Activated CD4-positive, alpha-beta T cell treated with anti-CD3 and anti-CD28 coated beads, Interleukin-2, amount 10 ng/mL, durations not matched to agents 24 days and 14 days (primary cell): ENCODE measurements at places on chromosomes 1 and 21. TPM values are rescaled to one million over a fixed set of nuclear protein-coding genes. Genes with fewer than 3 reads are reported as not detected.

GRCh38 chr1:40645118-40645680 is 20.3 kb downstream of the RIMS3 start:
- no peak for DNase-seq

Gene DEPDC1
- 10.8 and 13.3 TPM in 2 replicates for total RNA-seq

Gene GBP7
- not detected in 2 replicates for total RNA-seq

- DNase-seq: no peak
These were observed 33.3 kb upstream of the TDRD10 start for GRCh38 chr1:154468535-154469250.

GRCh38 chr1:8435569-8436071 is 117.7 kb downstream of the SLC45A1 start:
- DNase-seq: no peak

GRCh38 chr1:190477762-190478148 is at the start of gene BRINP3:
Gene BRINP3 (minus strand): TSS chr1:190477864.
- DNase-seq: no peak

Gene SLC35A3
- 15.7 and 17.4 TPM in 2 replicates for total RNA-seq

GRCh38 chr1:84871181-84871580 is 21.8 kb downstream of the LPAR3 start:
- no peak for DNase-seq

GRCh38 chr1:90650401-90650800 is 66.7 kb downstream of the BARHL2 start:
- no peak for DNase-seq

Gene GUCA2A
- total RNA-seq: not detected in 2 replicates

Gene PEA15
- total RNA-seq: 70.2 and 70.9 TPM in 2 replicates

- no peak for DNase-seq
These were observed 88.5 kb upstream of the ADAR start for GRCh38 chr1:154696456-154696855.

Gene GJA4
- total RNA-seq: not detected in 2 replicates

DNA sequence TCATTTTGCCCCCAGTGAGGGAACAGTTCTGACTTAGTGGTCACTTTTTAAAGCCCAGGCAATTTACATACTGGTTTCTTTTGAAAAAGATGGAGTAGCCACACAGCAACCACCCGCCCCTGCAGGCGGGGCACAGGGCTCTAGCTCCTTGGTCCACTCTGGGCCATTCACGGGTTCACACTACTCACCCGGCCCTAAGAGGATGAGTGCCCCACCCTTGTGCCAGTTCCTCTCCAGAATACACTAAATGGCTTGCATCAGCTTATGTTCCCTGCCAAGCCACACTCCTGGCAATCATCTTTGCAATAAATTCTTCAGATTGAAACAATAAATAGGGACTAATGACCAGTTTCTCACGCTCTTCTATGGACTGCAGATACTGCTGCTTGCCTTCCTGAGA is 15.7 kb upstream of the ATP13A2 start:
- no peak for DNase-seq

GRCh38 chr1:74205266-74205665 is 7.2 kb downstream of the FPGT start:
- no peak for DNase-seq

GRCh38 chr1:61071205-61072130 is 10.9 kb upstream of the NFIA start:
- no peak for DNase-seq

Gene C1orf94
- not detected in 2 replicates for total RNA-seq

Gene TMEM79
- 8.6 and 9.3 TPM in 2 replicates for total RNA-seq

GRCh38 chr1:198467342-198467741 is 73.1 kb downstream of the ATP6V1G3 start:
- no peak for DNase-seq

DNA sequence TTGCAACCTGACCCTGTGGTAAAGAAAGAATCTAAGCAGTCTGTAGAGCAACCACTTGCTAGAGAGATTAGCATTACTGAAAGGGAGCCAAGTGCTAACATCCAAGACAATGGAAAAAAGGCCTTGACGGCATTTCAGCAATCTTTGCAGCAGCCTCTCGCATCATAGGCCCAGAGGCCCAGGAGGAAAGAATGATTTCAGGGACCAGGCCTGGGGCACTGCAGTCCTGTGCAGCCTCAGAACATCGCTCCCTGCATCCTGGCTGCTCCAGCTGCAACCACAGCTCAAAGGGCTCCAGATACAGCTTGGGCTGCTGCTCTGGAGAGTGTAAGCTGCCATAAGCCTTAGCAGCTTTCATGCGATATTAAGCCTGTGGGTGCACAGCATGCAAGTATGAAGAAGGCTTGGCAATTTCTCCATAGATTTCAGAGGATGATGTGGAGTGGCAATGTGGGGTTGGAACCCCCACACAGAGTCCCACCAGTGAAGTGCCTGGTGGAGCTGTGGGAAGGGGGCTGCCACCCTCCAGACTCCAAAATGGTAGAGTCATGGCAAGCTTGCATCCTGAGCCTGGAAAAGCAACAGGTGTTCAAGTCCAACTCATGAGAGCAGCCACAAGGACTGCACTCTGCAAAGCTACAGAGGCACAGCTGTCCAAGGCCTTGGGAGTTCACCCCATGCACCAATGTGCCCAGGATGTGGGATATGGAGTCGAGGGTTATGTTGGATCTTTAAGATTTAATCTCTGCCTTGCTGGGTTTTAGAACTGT is 110.6 kb upstream of the HMGB4 start:
- DNase-seq: no peak

DNA sequence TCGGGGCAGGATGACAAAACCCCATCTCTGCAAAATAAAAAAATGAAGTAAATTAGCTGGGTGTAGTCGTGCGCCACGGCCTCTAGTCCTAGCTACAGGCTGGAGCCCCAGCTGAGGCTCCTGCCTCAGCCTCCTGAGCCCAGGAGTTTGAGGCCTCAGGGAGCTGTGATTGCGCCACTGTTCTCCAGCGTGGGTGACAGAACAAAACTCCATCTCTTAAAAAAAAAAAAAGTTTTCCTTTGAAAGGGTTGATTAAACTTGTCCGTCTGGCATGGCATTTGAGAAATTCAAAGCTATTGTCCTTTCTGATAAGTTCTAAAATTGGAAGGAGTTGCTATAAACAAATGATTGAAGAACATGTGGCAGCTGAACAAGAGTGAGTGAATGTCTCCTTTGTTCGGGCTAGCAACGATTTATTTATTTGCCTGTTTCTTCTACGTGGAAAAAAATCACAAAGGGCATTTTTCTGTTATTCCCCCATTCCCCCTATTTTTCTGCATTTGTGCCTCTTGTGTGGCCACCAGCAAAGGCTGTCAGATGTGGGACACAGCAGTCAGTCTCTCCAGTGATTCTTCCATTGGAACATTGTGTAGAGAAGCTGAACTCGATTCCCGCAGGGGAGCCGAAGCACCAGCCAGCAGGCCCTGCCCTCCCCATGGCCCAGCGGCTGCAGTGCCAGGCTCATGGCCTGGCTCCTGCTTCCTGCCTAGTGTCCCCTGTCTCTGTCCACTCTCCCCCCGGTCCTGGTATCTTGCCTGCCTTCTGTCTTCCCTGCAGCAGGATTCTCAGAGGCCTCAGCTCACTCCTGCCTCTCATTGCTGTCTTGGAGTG is 21.5 kb upstream of the PWP2 start:
- peak; percentile 60 for DNase-seq

Gene ANKRD35
- total RNA-seq: 0.40 TPM in 2 replicates

DNA sequence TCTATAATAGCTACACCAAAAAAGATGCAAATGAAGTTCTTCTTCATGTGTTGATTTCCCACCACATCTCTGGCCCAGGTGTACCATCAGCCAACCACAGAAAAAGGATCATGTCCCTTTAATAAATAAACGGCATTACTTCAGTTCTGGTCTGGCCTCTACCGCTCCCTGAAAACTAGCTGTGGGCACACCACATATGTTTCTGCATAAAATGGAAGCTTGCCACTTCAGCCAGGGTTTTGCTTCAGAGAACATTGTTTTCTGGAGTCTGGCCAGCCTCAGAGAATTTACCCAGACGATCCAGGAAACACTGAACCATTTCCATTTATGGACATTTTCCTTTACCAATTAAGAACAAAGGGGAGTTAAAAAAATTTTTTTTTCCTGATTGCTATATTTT is 5.8 kb upstream of the LAMC2 start:
- DNase-seq: no peak

DNA sequence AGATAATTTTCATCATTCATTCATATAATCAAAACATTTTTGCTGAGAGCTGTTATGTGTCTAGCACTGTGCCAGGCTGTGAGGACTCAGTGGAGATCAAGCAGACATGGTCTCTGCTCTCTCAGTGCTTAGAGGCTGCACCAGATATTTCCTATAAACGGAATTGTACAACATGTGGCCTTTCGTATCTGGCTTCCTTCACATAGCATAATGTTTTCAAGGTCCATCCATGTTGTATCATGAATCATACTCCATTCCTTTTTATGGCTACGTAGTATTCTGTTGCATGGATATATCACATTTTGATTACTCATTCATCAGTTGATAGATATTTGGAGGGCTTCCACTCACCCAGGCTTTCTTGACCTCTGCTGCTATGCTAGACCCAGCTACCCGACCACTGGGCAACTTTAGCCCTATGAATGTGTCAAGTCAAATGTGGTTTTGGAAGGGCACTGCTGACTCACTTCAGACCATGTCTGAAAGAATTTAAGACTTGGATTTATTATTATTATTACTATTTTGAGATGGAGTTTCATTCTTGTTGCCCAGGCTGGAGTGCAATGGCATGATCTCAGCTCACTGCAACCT is 18.5 kb downstream of the NCF2 start:
- no peak for DNase-seq

- DNase-seq: no peak
These were observed 481.1 kb upstream of the PTBP2 start for GRCh38 chr1:96240438-96240837.

Gene JAM2
- 0.33 and 0.36 TPM in 2 replicates for total RNA-seq

Gene S100A5
- total RNA-seq: 2.3 and 2.6 TPM in 2 replicates

Gene USP33
- total RNA-seq: 39.9 and 47.4 TPM in 2 replicates

GRCh38 chr21:39373634-39374033 is 24.7 kb upstream of the HMGN1 start:
- DNase-seq: peak; percentile 71
